ENCODE measurements at places on chromosomes 2 and 18. TPM values are rescaled to one million over a fixed set of nuclear protein-coding genes. Genes with fewer than 3 reads are reported as not detected.

Gene RESP18
- not detected for polyA plus RNA-seq

- no peak for DNase-seq
Observed at GRCh38 chr2:67712484-67712883, 315.4 kb downstream of the ETAA1 start.

Gene FRZB
- polyA plus RNA-seq = 0.23 TPM

Gene CYP27C1
- polyA plus RNA-seq = 0.13 TPM

Gene KIF5C
- 0.17 TPM for polyA plus RNA-seq

Gene FSHR
- polyA plus RNA-seq = not detected

DNA sequence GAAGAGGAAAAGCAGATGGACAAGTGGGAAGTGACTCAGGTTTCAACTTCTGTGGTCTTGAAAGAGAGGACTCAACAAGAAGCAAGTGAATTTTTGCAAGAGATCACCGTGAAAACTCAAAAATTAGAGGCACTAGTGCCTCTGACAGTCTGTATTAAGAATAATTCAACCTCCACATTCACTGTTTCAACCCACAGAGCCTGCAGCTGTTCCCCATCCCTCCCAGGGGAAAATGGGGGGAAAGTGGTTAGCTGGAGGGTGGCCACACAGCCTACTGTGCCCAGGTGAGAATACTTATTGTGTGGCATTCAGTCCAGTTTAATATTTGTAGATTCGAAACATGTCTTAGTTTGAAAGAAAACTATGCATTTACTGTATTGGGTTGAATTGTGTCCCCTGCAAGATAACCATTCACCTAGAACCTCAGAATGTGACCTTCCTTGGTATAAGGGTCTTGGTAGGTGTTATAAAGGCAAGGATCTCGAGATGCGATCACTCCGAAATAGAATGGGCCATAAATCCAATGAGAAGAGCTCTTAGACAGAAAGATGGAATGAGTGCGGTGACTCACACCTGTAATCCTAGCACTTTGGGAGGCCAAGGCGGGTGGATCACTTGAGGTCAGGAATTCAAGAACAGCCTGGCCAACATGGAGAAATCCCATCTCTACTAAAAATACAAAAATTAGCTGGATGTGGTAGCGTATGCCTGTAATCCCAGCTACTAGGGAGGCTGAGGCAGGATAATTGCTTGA, 94.3 kb downstream of the IRS1 start:
- no peak for DNase-seq

GRCh38 chr18:54616220-54616848, 25.3 kb downstream of the DYNAP start:
- no peak for DNase-seq

DNA sequence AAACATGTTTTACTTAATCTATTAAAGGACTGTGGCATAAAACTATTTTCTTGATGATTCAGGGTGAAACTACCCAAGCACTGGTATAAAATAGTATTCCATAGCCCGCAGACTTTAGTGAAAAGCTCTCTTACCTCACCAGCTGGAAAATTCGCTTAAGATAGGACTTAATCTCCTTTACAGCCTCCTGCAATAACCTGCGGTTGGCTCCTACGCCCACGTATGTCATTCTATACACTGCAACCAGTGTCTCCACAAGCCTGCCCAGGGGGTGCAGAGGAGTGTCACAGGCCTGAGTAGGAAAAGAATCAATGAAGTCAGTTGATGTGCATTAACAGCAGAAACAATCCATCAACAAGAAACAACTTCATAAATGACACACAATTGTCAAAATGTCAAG, 11.3 kb upstream of the MPP4 start:
- DNase-seq = no peak

DNA sequence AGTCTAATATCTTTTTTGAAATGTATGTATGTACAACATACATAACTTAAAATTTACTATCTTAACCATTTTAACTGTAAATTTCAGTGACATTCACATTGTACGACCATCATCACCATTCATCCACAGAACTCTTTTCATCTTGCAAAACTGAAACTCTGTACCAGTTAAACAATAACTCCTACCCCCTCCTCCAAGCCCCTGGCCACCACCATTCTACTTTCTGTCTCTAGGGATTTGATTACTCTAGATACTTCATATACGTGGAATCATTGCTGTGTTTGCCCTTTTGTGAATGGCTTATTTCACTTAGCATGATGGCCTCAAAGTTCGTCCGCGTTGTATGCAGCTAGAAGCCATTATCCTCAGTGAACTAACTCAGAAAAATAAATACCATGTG, 217.0 kb downstream of the METTL4 start:
- no peak for DNase-seq

GRCh38 chr2:128219891-128220290, 98.8 kb downstream of the HS6ST1 start:
- DNase-seq = no peak

- no peak for DNase-seq
Observed at GRCh38 chr2:169290433-169290832, 71.9 kb downstream of the LRP2 start.

DNA sequence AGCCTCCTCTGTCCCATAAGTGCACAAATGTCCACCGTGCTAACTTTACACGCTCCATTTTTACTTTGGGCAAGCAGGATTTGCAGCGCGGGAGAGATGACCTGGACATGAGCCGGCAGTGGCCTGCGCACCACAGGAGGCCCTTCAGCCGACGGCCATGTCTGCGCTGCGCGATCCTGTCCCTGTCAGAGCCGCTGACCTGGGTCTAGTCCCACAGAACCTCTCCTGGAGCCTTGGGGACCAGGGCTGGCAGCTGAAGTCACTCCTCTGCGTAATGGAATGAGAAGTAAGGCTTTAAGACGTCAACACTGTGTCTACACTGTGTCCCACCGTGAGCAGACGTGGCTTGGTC, 29.6 kb downstream of the ADI1 start:
- no peak for DNase-seq

DNA sequence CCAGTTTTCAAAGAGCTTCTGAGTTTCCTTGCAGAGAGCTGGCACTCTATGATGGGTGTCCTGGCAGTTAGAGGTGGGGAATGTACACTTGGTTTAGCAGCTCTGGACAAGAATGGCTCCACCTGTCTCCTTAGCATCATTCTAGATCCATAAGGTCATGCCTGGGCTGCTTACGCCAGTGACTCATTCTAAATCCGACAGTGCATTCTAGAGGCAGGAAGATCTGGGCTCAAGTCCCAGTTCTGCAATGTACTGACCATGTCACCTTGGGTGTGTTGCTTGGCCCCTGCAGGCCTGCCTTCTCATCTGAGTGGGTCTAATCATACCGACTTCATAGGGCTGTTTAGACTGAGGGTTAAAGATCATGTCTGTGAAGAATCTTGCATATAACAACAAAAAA, 46.5 kb downstream of the PTGR3 start:
- DNase-seq = no peak

Gene REG3A
- not detected for polyA plus RNA-seq

DNA sequence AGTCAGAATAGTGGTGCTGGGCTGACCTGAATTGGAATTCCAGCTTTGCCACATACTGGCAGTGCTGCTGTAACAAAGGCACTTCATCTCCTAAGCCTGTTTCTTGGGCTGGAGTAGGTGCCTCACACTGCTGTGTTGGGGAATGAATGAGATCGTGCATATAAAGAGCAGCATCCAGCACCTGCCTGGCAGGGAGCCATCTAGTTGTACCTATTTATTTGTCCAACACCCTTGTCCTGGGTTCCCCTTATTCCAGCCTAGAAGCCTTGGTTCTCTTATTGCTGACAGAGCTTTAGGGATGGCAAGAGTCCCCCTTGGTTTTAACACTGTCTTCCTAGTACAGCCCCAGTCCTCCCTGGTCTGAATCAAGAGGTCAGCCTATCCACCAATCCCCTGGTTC, 275.3 kb upstream of the RAB12 start:
- DNase-seq = no peak

Gene ZNF385B
- 0.22 TPM for polyA plus RNA-seq

Gene ASAP2
- 14.1 TPM for polyA plus RNA-seq

Gene UBXN4
- polyA plus RNA-seq = 75.6 TPM

- no peak for DNase-seq
Observed at GRCh38 chr2:15967415-15968279, 27.3 kb downstream of the MYCN start.

Gene KCNG2
- polyA plus RNA-seq = not detected

Gene TUBB8B
- polyA plus RNA-seq = 0.10 TPM

Gene PPIG
- polyA plus RNA-seq = 19.1 TPM

DNA sequence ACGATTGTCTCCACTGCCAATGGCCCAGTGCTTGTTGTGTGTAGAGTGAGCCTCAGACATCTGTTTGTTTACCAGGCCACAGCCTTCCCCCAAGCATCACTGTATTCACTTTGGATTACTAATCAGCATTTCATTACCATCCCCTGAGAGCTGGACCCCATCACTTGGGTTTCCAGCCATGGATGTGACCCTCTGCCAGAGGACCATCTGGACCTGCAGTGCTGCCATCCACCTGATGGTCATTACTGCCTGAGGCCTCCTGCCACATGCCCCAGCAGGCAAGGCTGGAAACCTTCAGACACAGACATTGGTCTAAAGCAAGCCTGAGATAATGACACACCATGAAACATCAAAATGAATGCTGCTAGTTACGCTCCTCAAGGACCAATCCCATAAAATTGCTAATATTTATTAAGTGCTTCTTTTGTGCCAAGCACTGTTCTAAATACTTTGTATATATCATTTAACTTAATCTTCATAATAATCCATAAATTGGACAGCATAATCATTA, 2096.3 kb upstream of the CELF4 start:
- DNase-seq = no peak

- no peak for DNase-seq
Observed at GRCh38 chr2:151388011-151388410, 21.7 kb upstream of the RIF1 start.

- no peak for DNase-seq
Observed at GRCh38 chr2:186308347-186308746, 177.7 kb upstream of the ZC3H15 start.

Gene CD8B
- polyA plus RNA-seq = not detected

DNA sequence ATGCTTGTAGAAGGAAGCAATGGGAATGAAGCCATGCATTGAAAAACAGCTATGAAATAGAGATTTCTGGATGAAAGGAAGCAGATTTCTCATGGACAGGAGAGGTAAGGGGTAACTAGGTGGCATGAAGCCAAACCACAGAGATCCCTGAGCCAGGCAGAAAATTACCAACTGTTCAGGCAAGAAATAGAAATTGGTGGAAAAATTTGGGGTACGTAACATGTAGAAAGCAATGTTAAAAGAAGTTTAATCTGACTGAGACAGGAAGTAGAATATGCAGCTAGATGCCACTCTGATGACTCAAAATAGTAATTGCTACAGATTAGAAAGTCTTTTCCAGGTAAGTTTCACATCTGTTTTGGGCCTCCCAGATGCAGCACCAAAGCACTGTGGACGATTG, 928.5 kb upstream of the CELF4 start:
- no peak for DNase-seq

Gene SERPINB10
- polyA plus RNA-seq = 0.85 TPM
